ENCODE measurements at places on chromosomes 1 and 21. TPM values are rescaled to one million over a fixed set of nuclear protein-coding genes. Genes with fewer than 3 reads are reported as not detected.

NSL1 gene
- total RNA-seq, result 51.7 TPM

DISP3 gene
- 4.6 TPM for total RNA-seq

PODN gene
- 0.17 TPM for total RNA-seq

B3GALT5 gene
- 23.8 TPM for total RNA-seq

DCST1 gene
- not detected for total RNA-seq

ASTN1 gene
- 4.1 TPM for total RNA-seq

ZNF648 gene
- total RNA-seq, result 0.23 TPM

GUCA2A gene
- not detected for total RNA-seq

MGST3 gene
- 133 TPM for total RNA-seq

LRRC38 gene
- 0.63 TPM for total RNA-seq

CCDC27 gene
- total RNA-seq, result not detected

FOXO6 gene
- 3.8 TPM for total RNA-seq

FMO3 gene
- not detected for total RNA-seq

FCRL2 gene
- not detected for total RNA-seq

CELA2B gene
- not detected for total RNA-seq

RGL1 gene
- 2.4 TPM for total RNA-seq

PROK1 gene
- not detected for total RNA-seq

HPDL gene
- 60.6 TPM for total RNA-seq

CLEC20A gene
- not detected for total RNA-seq

KCNJ15 gene
- total RNA-seq, result not detected

MTOR gene
- 76.8 TPM for total RNA-seq

FUCA1 gene
- 6.4 TPM for total RNA-seq

GJA8 gene
- total RNA-seq, result not detected

FRRS1 gene
- total RNA-seq, result 5.6 TPM

TSSK3 gene
- total RNA-seq, result 1.5 TPM

NUDC gene
- total RNA-seq, result 134 TPM

LAMC2 gene
- 12.9 TPM for total RNA-seq

CELA2A gene
- total RNA-seq, result not detected

RNU1-2 gene
- 1,303 TPM for total RNA-seq

HUNK gene
- 16.7 TPM for total RNA-seq

LCE1C gene
- not detected for total RNA-seq

TNN gene
- total RNA-seq, result 0.31 TPM

ATG4C gene
- total RNA-seq, result 22.2 TPM

CRYBG2 gene
- 17.0 TPM for total RNA-seq

MAP10 gene
- total RNA-seq, result 3.5 TPM

C1orf141 gene
- total RNA-seq, result not detected

TSPAN1 gene
- not detected for total RNA-seq

OR2T35 gene
- not detected for total RNA-seq

NMNAT2 gene
- total RNA-seq, result 20.9 TPM

FAM72B gene
- 20.7 TPM for total RNA-seq

RGS8 gene
- 0.13 TPM for total RNA-seq
